ENCODE measurements at places on chromosomes 1 and 21. TPM values are rescaled to one million over a fixed set of nuclear protein-coding genes. Genes with fewer than 3 reads are reported as not detected.

Gene RASSF5
- total RNA-seq: 11.1 TPM

Gene LCE1D
- not detected for total RNA-seq

Gene LCE6A
- total RNA-seq: not detected

Gene ROR1
- total RNA-seq: 7.7 TPM

Gene RGL1
- total RNA-seq: 70.2 TPM

Gene TEX38
- not detected for total RNA-seq

Gene APCS
- not detected for total RNA-seq

Gene SYCP1
- total RNA-seq: not detected

Gene CEPT1
- 62.5 TPM for total RNA-seq

Gene TMEM200B
- 21.0 TPM for total RNA-seq

Gene FAM72A
- 1.8 TPM for total RNA-seq

Gene LY9
- total RNA-seq: 5.9 TPM

Gene SPRR1B
- not detected for total RNA-seq

Gene NRIP1
- total RNA-seq: 105 TPM

Gene KCNK2
- 12.5 TPM for total RNA-seq

Gene ANGPTL1
- total RNA-seq: 25.2 TPM

Gene PLEKHN1
- total RNA-seq: 0.16 TPM

Gene SELENOF
- total RNA-seq: 215 TPM

Gene MAGI3
- 33.4 TPM for total RNA-seq

Gene CA6
- total RNA-seq: not detected

Gene CASQ1
- total RNA-seq: not detected

Gene CHI3L2
- total RNA-seq: 14.1 TPM

Gene MX1
- 13.4 TPM for total RNA-seq

Gene G0S2
- total RNA-seq: 198 TPM

Gene TRNP1
- total RNA-seq: 1.6 TPM

Gene ESPN
- total RNA-seq: not detected

Gene TMEM69
- 20.6 TPM for total RNA-seq
